Stimulated activated CD4-positive, alpha-beta T cell treated with anti-CD3 and anti-CD28 coated beads, Interleukin-1b, Interleukin-23, amount 100 ng/mL, for 24 hours (primary cell): ENCODE measurements at places on chromosomes 2 and 18.

- DNase-seq, result no peak
Measured at GRCh38 chr2:50443868-50444630, 587.9 kb downstream of the NRXN1 start.

DNA sequence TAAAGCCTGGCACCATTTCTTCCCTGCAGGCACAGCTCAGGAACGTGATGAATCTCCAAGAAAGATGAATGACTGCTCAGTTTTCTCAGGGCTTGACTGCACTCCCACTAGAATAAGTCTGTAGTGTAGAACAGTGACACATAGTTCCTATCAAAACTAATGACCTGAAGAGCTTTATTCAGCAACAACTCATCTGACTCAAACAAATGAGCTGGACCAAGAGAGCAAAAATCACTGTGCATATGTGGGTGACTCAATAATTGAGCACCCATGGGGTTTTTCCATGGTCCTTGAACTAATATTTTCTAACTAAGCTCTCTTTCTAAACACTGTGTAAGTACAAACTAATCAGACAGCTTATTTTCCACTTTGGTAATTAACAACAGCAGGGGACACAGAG is 61.1 kb upstream of the XDH start:
- no peak for DNase-seq

DNA sequence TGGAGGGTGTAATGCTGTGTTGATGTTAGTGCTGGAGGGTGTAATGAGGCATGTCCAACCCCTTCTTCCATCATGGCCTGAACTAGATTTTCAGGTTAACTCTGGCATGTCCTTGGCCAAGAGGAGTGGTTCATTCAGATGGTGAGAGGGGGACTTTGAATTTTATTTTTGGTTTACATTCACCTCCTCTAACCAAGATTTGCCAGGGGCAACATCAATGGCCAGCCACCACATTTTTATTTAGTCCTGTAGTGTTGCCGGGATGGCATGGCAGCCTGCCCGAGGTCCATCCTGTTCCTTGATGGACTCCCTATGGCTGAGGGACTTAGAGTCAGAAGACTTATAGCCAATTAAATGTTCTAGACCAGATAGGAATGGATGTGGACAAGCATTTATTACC is 484.6 kb upstream of the HS6ST1 start:
- no peak for DNase-seq

- DNase-seq, result no peak
Measured at GRCh38 chr2:173909846-173910245, 55.3 kb downstream of the SP3 start.

DNA sequence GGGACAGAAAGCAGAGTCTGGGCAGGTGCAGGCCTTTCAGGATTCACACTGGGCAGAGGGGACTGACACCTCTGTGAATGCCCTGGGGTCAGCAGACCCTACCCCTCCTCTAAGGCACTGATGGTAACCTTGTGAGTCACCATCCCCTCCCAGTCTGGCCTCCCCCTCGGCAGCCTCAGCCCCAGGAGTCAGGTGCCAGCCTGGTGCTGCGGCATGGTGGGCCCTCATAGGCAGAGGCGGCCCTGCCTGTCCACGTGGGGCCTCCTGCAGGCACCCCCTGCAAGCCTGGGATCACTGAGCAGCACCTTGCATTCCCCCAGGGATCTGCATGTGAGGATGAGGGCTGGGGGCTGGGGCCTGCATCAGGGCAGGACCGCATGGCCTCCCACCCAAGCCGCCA is 4.8 kb upstream of the GPR17 start:
- no peak for DNase-seq

DNA sequence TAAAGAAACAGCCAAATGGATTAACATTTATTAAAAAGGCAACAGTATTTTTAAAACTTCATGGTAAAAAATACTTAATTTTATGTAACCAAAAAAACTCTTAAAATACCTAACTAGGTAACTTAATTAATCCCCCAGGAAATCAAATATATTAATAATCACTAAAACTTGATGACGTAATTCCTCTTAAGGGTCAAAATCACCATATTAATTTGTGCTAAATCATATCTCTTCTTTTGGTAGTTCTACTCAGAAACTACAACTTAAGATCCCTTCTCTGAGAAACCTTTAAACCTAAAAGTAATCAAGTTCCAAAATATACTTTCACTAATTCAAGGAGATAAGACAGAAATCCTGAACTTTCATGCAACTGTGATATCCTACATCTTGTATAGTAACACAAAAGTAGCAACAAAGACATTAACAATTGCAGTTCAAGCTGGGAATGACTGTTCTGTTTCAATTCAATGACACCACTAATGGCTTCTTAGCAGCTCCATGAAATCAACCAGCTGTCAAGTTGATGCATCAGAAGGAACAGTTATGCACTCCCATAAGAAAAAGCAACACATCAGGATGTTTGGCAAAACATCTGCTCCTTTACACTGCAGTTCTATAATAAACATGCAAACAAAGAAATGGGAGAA is 4.0 kb downstream of the BAZ2B start:
- DNase-seq, result no peak

- no peak for DNase-seq
Measured at GRCh38 chr18:59488899-59489298, 129.8 kb upstream of the LMAN1 start.

- no peak for DNase-seq
Measured at GRCh38 chr2:6960659-6961058, 43.4 kb downstream of the RNF144A start.

GRCh38 chr2:43585708-43586107 is 10.1 kb downstream of the THADA start:
- no peak for DNase-seq

GRCh38 chr2:19362755-19363473 is 4.5 kb upstream of the OSR1 start:
- DNase-seq, result no peak

- no peak for DNase-seq
Measured at GRCh38 chr2:64718250-64718885, 64.7 kb upstream of the SERTAD2 start.
